Suppressor macrophage treated with lipopolysaccharide for 1 hour (primary cell): ENCODE measurements at places on chromosomes 7 and 10.

DNA sequence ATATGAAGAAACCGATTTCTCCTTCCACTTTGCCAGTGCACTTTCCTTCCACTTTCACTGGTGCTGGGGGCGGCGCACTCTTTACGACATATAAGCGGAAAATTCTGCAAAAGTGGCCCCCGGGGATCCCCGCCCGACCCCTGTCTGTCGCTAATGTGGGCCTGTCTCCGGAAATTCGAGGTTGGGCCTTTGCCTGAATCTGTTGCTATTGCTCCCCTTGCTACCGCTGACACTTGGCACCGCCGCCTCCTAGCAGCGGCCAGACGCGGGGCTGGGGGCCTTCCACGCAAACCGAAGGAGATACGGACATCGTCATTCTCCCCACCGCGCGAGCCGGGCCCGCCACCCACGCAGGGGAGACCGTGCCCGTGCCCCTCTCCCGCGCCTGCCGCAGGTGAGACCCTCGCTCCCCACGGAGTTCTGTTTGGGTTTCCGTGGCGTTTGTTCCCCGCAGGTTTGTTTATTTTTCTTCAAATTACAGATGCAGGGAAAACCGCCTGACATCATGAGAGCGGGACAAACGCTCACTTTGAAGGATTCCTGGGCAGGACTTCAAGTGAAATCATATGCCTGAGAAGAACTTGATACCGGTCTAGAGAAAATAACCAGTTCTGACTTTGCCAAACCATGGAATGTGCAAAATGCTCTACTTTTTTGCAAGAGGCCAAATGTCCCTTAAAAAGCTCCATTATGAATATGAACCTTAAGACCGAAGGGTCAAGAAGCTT lies 5.0 kb downstream of the TWIST1 start:
- DNase-seq: peak; percentile 53

DNA sequence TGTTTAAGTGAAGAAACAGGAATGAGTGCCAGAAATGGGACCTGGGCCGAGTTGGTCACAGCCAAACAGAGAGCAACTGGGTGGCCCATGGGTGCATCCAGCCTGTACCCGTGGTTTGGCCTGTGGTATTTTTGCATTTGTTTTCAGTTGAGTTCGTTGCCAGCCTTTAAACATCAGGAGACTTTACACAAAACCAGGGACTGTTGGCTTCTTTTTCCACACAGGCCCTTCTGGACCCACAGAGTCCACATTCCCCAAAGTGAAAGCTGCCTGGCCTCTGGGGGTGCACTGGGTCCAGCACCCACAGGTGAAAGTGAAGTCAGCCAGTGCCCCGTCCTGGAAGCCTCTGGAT lies 54.1 kb upstream of the TNS3 start:
- DNase-seq: no peak

DNA sequence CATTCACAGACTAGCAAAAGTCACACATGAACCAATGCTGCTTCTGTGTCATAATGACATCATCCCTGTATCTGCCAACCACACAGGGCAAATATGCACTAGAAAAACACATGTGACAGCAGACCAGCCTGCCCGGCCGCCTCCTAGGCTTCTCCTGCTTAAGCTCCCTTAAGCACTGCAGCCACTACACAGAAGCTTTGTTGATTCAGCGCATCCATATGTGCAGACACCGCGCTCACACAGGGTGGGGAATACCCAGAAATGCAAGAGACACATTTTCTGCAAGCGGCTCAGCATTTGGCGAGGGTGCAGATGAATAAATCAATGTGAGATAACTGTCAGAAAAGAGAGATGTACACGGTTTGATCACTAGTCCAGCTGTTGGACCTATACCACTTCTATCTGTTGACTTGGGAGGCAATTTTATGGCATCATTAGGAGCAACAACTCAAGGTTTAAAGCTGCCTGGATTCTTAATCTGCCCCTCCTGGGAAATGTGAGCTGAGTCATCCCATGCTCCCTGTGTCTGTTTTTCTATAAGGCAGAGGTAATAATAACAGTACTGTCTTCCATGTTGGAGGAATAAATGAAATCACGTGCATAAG lies 33.4 kb downstream of the CPXM2 start:
- DNase-seq: no peak

DNA sequence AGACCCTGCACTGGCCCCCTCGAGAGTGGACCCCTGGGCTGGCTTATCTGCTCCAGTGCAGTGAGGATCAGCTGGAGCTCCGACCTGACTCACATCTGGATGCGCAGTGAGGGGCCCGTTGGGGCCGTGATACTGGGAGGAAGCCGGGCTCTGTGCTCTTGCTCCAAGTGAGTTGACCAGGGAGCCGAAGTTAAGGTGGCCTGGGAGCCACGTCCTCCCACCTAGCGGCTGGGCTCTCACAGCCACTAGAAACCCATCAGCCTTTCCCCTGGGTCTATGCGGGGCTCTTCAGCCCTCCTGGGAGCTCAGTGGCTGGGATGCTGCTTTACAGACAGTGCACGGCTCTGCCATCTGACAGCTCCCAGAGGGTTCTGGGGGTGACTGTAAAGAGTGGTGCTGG lies 9.1 kb downstream of the ALKBH4 start:
- no peak for DNase-seq

GRCh38 chr10:75106242-75106641 lies 5.2 kb upstream of the SAMD8 start:
- no peak for DNase-seq

GRCh38 chr7:118214833-118215182 lies 9.7 kb upstream of the ANKRD7 start:
- no peak for DNase-seq

DNA sequence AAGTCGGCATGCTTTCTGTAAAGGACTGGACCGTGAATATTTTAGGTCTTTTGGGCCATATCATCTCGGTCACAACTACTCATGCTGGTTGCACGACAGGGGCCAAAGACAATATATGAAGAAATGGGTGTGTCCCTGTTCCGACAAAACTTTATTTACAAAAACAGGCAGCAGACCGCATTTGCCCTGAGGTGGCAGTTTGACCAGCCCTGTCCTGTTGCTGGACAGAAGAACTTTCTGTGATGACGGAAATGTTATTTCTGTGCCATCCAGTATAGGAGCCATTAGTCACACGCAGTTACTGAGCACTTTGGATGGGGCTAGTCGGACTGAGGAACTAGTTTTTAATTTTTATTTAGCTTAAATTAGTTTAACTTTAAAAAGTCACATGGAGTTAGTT lies 112.8 kb upstream of the CARD11 start:
- DNase-seq: no peak

- DNase-seq: no peak
Measured at GRCh38 chr7:113813471-113813870, 105.3 kb downstream of the PPP1R3A start.

GRCh38 chr7:105268511-105269392 lies 120.0 kb downstream of the SRPK2 start:
- DNase-seq: peak; percentile 75

DNA sequence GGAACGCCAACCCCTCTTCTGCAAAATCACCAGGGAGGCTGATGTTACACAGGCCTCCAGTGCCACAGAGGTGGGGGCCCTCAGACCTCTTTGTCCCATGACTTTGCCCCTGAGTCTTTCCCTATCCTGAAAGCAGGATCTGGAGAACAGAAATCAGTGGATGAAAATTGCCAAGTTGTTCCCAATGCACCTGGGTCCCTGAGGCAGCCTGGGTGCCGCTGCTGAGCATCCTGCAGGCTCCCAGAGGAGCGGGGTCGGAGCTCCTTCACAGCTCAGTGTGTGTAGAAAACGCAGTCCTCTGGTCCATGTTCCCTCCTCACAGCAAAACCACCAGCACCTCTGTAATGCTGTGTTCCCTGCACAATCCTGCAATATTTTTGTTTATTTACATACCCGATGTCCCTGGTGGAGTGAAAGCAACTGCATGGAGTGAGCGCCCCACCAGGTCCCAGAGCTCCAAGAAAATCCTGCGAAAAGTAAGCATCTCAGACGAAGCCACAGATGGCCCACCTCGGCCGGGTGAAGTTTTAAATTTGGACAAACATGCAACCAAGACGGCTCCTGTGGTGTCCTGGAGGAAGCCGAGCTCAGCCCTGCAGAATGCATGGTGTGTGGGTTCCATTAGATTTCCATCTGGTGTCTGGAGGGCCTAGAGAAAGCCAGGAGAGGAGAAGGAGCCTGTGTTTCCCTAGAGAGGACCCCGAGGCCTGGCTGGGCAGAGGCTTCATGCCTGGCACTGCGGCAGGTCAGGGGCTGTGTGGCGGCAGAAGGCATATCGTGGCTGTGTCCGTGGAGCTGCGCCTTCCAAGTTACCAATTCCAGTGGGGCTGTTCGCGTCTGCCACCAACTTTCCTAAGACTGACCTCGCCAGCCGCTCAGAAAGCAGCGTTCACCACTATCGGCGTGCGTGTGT lies 235.2 kb downstream of the WDR37 start:
- DNase-seq: no peak

DNA sequence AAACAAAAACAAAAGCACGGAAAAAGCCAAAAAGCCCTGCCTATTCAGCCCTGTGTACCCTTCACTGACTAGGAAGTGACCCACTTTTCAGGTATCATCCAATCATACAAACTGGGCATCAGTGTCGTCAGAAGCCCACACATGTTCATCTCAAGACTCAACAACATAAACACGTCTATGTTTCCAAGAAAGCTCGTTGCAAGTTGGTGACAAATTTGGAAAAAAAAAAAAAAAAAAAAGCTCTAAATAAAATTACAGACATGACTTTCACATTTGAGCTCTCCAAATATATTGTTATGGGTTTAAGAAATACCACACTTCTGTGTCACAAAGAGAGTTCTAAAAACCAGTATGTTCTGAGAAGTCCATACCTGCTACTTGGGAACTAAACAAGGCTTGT lies 204.7 kb upstream of the KLF14 start:
- DNase-seq: no peak

DNA sequence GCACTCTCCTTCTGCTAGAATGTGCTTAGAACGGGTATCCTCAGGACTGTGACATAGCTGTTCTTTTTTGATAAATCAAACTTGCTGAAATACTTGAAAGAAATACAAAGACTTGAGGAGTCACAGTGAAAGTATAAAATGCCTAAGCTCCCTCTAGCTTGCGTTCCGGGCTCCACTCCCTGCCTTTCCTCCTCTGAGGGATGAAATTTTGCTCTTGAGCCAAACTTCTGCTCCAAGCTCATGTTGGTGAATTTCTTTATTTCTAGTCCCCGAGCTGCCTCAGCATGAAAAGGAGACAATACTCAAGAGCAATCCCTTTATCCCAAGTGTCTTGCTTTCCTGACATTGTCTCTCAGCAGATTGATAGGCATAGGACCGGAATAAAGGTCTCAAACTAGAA lies 499.6 kb upstream of the ADARB2 start:
- no peak for DNase-seq

DNA sequence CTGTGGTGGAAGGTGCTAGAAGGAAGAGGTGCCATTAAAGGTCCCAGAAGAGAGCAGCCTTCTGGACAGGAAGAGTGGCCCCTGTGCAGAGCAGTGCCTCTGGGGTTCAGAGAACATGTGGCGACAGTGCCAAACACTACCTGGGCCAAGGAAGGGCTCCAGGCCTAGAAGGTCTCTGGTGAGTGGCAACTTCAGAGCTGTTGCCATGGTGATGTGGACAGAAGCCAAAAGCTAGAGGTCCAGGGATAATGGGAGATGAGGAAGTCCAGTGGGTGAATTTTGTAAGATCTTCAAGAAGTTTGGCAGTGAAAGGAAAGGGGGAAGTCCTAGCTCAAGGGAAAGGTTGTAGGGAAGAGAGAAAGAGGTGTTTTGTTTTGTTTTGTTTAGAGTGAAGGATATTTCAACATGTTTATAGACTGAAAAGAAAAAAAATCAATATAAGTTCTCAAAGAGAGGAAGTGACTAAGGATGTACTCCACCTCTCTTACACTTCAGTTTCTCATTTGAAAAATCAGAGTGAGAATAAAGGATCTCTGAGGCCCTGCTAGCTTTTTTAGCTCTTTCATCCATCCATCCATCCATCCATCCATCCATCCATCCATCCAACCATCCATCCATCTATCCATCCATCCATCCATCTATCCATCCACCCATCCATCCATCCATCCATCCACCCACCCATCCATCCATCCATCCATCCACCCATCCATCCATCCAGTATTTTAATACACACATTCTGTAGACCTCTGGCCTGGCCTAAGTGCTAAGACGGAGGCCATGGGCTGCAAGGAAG lies 77.1 kb upstream of the DUSP5 start:
- DNase-seq: peak; percentile 60

DNA sequence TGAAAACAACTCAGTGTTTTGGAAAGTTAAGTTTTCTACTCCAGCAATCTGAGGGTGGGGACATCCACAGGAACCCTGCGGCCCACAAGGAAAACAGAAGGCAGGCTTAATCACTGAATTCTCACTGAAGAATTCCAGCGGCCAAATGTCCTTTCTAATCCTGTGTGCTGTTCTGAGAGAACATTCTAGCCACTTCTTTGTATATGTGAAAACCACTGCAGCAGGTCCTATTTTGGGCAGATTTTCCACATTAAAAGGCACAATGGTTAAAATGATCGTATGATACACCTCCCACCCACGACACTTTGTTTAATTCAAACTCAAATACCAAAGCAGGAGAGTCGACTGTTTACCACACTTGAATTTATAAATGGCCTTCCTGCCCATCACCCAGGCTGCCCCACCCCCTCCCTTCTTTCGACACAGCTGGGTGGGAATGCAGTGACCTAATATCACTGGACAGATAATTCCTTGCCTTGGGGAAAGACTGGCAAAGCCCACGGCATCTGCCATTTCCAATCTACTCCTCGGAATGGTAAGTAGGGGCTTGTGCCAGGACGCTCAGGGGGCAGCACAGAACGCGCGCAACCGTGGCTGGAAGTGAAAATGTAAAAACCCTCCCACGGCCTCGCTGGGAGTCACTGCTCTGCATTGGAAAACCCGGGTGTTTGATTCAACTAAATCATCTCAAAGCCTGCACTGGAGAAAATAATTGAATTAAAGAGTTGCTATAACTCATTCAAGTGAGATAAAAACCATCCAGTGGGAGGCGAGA lies 67.0 kb downstream of the CTBP2 start:
- DNase-seq: no peak

DNA sequence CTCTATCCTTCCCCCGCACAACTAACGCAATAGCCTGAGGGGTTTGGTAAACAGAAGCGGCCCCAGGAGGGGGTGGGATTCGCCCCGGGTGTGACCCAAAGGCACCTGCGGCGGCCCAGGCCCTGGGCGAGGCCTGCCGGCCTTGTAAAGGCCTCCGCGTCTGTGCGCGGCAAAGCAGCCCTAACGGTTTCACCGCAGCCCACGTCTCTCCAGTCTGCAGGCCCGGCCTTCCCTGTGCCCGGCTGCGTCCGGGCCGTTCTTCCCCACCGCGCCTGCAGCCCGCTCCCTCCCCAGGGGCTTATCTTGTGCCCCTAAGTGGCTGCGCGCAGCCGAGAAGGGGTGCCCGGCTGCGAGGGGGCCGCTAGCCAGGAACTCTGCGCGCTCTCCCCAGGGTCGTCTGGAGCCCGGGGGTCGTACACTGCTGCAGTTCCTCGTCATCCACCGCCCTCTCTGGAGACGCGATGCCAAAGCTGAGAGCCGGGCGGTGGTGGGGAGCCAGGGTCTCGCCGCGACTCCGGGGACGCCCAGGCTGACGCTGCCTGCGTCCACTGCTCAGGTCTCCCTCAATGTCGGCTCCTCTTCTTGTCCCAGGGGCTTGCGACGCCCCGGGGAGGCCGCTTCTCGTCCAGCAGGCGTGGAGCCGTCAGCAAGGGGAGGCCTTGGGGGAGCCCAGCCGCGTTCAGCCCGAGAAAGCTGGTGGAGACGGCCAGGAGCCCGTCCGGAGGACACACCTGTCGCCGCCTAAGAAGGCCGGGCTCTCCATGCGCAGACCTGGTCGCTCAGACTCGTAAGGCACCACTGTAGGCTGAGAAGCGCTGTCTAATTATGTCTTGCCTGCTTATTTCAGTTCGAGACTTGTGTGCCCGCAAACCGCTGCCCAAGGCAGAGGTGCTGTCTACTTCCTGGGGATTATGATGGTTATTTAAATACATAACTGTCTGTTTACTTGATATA lies 132.3 kb downstream of the SPAG6 start:
- DNase-seq: no peak

GRCh38 chr7:32583791-32584190 lies 88.5 kb downstream of the AVL9 start:
- no peak for DNase-seq
